ENCODE measurements at places on chromosomes 7 and 10.
A peak's percentile ranks its signal among the peaks of the same experiment; 100 is the strongest.

GRCh38 chr10:128069351-128070051, 56.7 kb downstream of the MKI67 start:
- DNase-seq, result peak; percentile 83

- DNase-seq, result no peak
Observed at GRCh38 chr10:119919271-119919670, 26.7 kb downstream of the SEC23IP start.

DNA sequence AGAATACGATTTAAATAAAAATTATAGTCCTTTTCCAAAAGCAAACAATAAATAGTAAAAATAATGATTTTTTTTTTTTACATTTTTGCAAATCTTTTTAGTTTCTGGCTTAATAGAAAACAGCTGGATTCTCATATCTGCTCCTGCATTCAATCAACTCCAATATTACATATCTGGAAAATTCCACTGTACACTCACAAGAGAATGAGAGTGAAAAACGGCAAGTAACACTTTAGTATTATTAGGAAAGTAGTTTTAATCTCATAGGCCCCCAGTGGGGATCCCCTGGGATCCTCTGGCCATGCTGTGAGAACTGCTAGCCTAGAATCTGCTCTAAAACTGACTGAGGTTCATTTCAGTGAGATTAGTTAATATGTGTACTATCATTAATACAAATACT, 128.6 kb upstream of the LRRN3 start:
- DNase-seq, result no peak

GRCh38 chr7:75993689-75994387, 557 bp downstream of the TMEM120A start:
- DNase-seq, result no peak

DNA sequence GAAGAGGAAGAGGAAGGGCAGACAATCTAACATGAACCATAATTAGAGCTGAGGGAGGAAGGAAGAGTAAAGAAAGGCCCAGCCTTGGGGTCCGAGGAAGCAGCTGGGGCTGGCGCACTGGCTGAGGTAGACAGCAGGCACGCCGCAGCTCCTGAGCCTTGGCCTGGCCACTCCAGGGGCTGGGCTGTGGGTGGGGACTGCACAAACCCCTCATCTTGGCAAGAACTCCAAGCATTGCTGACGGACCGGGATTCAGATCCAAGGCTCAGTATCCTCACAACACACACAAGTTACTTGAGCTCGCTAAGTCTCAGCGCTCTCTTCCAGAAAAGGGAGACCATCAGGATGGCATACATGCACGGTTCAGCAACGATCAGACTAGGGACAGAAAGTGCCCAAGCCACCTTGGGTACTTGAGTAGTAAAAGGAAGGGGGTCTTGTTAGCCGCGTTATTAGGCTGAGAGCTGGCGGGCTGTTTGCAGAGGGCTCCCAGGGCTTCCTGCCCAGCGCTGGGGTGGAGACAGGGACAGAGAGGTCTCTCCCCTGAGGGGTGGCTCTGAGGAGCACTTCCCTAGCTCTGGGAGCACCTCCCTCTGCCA, 4.5 kb downstream of the TNS3 start:
- no peak for DNase-seq

GRCh38 chr7:91112902-91113341, 151.3 kb upstream of the FZD1 start:
- no peak for DNase-seq

DNA sequence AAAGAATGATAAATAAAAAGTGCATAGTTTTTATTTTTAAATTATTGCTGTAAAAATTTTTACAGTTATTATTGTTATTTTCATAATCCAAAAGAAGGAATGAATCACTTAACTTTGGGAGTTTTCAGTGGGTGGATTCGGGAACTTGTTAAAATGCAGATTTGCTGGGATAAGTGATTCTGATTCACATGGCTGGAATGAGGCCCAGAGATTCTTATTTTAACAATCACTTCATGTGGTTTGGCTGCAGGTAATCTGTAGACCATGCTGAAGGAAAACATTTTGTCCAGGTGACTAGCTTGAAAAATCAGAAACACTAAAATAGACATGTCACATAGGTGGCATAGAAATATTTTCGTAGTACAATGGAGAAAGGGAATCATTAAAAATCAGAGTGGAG, 13.9 kb downstream of the CROT start:
- no peak for DNase-seq

GRCh38 chr7:25951414-25952260, 200.4 kb upstream of the NFE2L3 start:
- no peak for DNase-seq

- no peak for DNase-seq
Observed at GRCh38 chr10:84395581-84395980, 67.2 kb downstream of the CCSER2 start.

DNA sequence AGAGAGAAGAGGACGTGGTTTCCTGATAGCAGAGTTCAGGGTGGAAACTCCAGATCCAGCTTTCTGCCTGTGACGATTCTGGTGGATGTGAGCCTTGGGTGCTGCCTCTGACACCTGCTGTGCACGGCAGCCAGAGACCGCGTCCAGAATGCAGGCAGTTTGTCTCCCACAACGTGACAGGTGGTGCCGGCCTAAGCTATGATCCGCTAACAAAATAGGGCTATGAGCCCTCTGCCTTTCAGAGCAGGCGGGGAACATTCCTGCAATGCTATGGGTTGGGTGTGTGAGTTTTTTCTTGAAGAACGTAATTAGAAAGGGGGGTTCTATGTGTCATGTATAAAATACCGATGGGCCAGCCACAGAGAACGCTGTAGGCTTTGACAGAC, 297.3 kb upstream of the PRKCQ start:
- DNase-seq, result no peak

DNA sequence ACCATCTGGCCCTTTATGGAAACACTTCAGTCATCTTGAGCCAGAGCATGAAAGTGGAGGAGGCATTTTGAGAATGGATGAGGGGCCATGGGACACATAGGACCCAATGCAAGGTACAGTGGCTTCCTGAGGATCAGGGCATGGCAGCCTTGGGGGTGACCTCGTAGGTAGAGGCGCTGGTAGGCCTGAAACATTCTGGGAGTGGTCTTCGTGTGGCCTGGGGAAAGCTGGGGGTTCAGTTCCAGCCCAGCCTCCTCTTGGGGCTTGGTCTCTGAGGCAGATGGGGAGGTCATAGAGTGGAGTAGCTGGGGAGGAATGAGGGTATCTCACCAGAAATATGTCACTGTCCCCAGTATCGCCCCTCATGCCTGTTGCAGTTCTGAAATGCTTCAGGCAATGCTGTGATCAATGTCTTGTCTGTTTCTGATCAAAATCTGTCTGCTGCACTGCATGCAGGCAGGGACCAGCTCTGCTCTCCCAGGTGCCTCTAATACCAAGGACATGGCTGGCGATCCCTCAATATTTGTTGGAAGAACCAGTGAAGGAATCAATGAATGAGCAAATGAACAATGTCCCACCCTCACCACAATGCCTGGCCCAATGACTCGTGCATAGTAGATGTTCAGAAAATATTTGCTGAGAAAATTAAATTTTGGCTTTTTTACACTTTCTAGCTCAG, 90.9 kb downstream of the CHST15 start:
- DNase-seq, result no peak

- peak; percentile 87 for DNase-seq
Observed at GRCh38 chr7:38463277-38464225, 167.6 kb downstream of the AMPH start.

GRCh38 chr10:84665883-84666463, 337.6 kb downstream of the CCSER2 start:
- DNase-seq, result no peak

DNA sequence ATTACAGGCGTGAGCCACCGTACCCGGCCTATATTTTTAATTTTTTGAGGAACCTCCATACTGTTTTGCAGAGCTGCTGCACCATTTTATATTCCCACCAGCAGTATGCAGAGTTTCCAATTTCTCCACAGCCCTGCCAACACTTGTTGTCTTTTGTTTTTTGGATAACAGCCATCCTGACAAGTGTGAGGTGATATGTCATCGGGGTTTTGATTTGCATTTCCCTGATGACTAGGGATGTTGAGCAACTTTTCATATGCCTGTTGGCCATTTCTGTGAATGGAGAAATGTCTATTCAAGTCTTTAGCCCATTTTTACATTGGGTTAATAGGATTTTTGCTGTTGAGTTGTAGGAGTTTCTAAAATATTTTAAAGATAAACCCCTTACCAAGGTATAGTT, 22.2 kb downstream of the ENTPD7 start:
- no peak for DNase-seq

DNA sequence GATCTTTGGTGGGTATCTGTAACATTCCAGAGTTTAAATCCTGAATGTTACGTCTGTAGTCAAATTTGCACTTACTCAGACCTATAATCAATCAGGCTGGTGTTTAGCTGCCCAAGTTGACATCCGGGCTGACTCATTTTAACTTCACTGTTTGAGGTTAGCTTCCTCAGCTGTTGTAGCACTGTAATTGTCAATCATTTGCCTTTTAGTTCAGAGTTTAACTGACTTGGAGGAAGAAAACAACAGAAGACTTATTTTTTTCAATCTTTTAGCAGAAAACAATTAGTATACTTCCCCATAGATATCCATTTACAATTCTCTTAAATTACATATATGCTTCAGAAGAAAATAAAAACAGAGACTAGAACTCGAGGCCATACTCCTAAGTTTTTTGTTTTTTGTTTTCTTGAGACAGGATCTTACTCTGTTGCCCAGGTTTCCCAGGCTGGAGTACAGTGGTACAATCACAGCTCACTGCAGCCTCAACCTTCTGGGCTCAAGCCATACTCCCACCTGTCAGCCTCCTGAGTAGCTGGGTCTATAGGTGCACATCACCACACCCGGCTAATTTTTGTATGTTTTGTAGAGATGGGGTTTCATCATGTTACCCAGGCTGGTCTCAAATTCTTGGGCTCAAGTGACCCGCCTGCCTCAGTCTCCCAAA, 38.5 kb upstream of the LRRC17 start:
- peak; percentile 7 for DNase-seq

- DNase-seq, result no peak
Observed at GRCh38 chr7:115728518-115728917, 302.0 kb downstream of the TFEC start.

GRCh38 chr10:78047314-78047891, 13.7 kb downstream of the RPS24 start:
- peak; percentile 86 for DNase-seq

- DNase-seq, result no peak
Observed at GRCh38 chr7:157442993-157443831, 106.4 kb downstream of the DNAJB6 start.

DNA sequence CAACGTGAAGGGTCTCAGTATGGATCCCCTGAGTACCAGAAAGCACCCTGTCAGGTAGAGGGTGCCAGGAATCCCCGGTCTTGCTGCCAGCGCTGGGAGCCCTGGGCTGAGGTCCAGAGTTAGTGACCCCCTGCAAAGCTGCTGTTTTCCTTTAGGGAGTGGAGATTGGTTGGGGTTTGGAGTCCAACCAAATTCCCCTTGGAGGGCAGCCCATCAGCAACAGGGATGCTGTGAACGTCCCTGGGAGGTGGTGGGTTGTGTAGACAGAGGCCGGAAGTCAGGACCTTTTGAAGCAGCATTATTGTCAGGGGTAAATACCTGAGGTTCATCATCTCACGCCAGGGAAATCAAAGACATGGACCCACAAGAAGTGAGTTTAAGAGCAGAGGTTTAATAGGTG, 104.2 kb downstream of the COL26A1 start:
- DNase-seq, result no peak

DNA sequence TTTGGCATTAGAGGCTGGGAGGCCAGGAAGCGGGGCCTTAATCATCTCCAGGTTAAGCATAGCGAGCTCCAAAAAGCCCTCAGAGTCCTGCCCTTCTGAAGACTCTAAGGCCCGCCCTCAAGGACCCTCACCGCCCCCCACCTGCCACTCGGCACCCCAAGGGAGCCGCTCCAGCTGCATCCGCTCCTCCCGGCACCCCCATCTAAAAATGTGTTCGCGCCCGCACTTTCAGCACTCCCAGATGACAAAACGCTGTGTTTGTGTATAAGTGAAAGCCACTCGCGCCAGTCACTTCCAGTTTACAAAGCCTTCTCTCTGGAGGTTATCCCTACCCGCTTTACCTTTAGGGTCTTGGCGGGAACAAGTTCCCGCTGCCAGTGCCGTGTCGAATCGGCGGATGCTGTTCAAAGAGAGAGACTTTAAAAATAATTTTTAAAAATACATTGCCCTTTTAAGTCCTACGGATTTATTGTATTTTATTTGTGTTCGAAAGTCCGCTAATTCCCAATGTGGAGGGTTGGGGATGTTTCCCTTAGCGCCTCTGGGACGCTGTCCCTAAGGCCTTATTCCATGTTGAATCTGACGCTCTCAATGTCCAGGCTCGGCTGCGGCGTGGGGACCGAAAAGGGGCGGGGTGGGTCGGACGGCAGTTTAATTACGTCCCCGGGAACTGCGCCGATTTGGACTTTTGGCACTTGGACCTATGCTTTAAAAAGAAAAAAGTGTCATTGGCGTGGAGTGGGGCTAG, at the start of the genes DCLRE1A and NHLRC2:
Gene DCLRE1A, minus strand, starts transcription at position 70 of the 748 bp plus-strand sequence. CDS start 900 bp downstream, outside the sequence.
Gene NHLRC2, plus strand, starts transcription at position 649 of the 748 bp plus-strand sequence. CDS start 212 bp downstream, outside the sequence.
- DNase-seq, result peak; percentile 74
